ENCODE measurements at places on chromosomes 7 and 10.

DNA sequence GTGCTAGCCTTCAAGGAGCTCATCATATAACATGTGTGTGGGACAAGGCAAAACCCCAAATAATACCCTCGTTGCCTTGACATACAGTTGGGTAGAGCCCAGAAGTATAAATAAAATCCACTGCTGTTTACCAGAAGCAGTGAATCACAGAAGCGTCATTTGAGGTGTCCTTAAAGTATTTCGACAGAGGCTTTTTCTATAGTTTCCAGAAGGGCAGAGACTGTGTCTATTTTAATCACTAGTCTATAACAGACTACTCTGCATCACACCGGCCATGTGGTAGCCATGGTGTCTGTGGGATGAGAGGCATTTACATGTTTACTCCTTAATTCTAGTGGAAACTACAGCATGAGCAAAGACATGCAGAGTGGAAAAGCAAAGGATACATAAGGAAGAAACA lies 131.3 kb downstream of the CTTNBP2 start:
- no peak for DNase-seq

DNA sequence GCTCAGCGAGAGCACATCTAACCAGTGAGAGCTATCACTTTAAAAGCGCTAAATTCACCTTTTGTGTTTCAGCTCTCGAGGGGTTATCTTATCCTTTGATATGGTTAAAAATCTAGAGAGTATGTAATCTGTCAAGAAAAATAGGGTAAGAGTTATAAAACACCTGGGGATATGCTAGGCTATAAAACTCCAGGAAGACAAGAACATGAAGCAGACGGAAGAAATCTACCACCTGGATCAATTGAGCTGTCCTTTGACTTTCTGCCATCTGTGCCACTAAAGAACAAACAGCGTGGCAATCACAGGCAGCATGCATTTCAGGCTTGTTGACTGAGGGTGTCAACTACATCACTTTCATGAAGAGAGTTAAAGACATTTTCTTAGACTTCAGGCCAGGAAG lies 83.1 kb downstream of the ZNF248 start:
- DNase-seq: no peak

GRCh38 chr7:620056-620455 lies 100.4 kb upstream of the PDGFA start:
- no peak for DNase-seq

DNA sequence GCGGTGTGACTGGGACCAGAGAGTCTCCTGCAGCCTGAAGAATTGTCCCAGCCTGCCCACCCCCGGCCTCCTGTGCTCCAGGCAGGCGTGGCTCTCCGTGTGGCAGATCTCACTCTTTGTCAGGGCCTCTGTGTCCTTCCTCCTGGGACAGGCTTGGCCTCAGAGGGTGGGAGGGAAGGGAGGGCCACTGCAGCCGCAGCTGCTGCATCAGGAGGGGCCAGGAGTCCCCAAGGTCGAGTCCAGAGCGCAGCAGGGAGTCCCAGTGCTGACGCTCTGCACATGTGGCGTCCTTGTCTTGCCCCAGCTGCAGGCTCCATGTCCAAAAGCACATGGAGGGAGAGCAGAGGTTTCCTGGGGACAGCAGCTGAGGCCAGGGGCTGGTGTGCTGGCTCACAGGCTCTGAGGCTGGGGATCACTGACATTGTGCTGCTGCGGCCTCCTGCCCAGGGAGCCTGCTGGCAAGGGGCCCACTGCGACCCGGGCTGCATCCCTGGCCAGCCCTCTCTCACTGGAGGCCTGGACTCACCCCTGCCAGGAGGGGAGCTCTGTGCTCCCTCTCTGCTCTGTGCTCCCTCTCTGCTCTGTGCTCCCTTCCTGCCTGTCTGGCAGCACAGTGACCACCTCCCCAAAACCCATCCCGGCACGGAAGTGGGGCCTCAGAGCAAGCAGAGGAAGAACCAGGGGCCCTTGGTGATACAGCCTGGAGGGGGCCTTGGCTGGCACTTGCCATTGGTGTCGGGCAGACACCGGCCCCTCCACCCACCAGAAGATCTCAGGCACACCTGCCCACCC lies 114.6 kb upstream of the RET start:
- no peak for DNase-seq

DNA sequence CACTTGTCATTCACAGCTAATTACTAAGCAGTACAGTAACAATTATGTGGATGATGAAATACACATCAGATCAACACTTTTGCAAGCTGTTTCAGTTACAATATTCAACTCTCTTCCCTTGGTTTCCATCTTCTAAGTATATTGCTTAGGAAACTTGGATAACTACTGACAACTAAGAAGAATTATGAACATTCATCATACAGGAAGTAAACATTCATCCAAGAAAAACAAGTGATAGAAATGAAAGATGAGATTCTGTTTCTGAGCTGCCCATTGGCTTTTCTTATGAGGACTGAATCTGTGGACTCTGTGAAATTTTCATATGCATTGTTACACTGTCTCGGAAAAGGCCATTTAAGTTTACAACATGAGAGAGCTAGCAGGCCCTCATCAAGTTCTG lies 240.2 kb downstream of the PRKG1 start:
- DNase-seq: no peak

GRCh38 chr10:130871406-130871805 lies 440.1 kb downstream of the TCERG1L start:
- no peak for DNase-seq

DNA sequence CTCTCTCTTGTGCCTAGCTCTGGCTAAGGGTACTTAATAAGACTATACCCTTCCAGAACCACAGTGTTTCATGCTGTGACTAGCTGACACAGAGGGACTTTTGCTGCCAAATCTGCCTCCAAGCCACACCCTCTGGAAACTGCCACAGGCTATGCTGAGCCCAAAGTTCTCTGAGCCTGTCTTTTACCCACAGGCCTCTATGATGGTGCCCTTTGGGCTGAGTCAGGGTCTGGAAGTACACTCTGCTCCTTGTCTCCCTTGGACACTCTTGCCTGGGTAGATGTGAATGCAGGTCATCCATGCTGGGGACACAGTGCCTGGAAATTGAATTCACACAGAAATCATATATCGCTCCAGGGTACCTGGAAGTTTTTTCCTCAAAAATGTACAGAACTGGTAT lies 22.6 kb downstream of the DYDC1 start:
- DNase-seq: no peak

DNA sequence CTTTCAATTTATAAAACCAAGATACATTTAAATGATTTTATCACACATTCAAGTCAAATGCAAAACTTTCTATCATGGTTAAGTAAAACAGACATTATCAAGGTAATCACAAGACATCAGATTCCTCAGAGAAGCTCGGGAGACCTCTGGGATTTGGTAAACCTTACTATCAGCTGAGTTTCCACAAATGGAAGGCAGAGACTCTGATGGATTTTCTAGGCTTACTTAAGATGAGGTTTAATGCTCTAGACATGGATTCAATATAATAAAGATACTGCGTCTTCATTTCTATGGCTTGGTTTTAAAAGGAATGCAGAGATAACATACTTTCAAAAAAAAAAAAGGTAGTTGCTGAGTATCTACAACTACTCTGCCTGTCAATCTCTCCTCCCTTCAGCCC lies 171.7 kb downstream of the JAZF1 start:
- no peak for DNase-seq

GRCh38 chr10:3056280-3057037 lies 10.9 kb upstream of the PFKP start:
- DNase-seq: no peak

GRCh38 chr10:129971381-129972144 lies 7.5 kb upstream of the EBF3 start:
- DNase-seq: no peak

DNA sequence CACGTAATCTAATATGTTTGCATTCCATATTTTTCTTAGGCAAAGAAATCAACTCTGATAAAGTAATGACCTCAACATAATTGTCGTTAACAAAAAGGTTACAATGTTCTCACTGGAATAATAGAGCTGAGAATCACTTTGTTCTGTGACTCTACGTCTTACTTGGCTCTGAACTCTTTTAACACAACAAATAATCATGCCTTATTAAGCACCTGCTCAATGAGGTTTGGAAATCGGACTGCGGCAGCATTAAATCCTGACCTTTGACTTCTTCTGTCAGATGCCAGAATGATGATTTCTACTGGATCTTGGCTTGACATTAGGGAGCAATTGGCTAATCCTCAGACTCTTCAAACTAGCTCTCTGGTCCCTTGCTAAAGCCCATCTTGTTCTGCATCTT lies 233.6 kb downstream of the SEMA3D start:
- no peak for DNase-seq

GRCh38 chr10:110783509-110784107 lies 88.1 kb upstream of the PDCD4 start:
- DNase-seq: peak; percentile 48

GRCh38 chr10:1132584-1132983 lies 76.4 kb downstream of the WDR37 start:
- DNase-seq: no peak

- no peak for DNase-seq
These were observed 29.9 kb upstream of the PDCD4 start for GRCh38 chr10:110841767-110842267.

- DNase-seq: no peak
These were observed 287.2 kb upstream of the MKLN1 start for GRCh38 chr7:131040467-131040932.

DNA sequence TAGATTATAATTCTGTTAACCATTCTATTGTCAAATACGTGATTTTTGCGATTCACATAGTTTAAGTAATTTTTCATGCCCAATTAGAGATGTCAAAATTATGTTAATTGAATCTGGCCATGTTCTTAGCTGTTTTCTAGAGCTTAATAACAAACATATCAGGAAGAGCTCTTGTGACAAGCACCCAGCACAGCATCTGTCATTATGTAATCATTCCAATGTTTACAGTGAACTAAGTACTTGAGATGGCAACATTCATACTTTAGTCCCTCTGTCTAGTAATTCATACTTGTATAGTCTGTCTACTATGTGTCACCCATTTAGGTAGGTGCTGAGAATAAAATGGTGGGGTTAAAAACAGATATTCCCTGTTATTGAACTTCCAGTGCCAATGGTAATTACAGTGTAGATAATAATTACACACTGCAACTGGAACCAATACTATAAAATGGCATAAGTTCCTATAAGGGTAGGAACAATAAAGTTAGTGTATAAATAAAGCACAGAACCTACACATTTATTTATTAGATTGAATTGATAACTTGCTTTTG lies 55.2 kb downstream of the ZEB1 start:
- DNase-seq: no peak

- DNase-seq: no peak
These were observed 203.2 kb downstream of the DNAJB6 start for GRCh38 chr7:157540020-157540419.

- no peak for DNase-seq
These were observed 27.4 kb downstream of the OGDHL start for GRCh38 chr10:49734676-49735075.

DNA sequence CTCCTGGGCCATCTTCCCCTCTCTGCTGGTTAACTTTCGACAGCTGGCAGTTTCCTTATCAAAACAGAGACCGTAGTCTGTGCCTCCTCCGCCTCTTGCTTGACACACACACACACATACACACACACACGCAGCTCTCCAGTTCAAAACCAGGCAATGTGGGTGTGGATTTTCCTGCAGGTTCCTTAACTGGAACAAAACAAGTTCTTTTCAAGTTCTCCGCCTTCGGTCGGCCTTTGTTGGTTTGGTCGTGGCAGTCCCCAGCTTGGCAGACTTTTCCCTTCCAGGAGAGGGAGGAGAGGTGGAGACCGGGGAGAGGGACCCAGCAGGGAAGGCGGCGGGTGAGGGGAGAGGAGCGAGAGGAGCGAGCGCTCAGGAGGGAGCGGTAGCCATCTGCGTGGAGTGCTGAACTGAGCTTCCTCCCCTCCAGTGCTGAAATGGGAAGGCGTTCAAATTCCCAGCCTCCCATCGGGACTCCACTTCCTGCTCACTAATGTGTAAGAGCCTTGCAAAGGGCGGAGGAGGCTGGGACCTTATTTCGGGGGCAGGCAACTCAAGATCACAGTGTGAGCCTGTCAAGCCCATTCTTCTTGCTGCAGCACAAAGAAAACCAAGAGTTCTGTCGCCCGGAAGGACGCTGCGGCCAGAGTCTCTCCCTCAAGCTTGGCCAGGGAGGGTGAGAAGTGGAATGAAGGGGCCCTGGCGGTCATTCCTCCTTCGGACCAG lies 120.6 kb downstream of the PRPF18 start:
- no peak for DNase-seq

GRCh38 chr10:52313256-52313932 lies 687 bp upstream of the DKK1 start:
- DNase-seq: no peak

- DNase-seq: no peak
These were observed 102.5 kb downstream of the FGFR2 start for GRCh38 chr10:121495719-121496118.

- DNase-seq: peak; percentile 66
These were observed 105.8 kb downstream of the ELMO1 start for GRCh38 chr7:37342688-37343471.

DNA sequence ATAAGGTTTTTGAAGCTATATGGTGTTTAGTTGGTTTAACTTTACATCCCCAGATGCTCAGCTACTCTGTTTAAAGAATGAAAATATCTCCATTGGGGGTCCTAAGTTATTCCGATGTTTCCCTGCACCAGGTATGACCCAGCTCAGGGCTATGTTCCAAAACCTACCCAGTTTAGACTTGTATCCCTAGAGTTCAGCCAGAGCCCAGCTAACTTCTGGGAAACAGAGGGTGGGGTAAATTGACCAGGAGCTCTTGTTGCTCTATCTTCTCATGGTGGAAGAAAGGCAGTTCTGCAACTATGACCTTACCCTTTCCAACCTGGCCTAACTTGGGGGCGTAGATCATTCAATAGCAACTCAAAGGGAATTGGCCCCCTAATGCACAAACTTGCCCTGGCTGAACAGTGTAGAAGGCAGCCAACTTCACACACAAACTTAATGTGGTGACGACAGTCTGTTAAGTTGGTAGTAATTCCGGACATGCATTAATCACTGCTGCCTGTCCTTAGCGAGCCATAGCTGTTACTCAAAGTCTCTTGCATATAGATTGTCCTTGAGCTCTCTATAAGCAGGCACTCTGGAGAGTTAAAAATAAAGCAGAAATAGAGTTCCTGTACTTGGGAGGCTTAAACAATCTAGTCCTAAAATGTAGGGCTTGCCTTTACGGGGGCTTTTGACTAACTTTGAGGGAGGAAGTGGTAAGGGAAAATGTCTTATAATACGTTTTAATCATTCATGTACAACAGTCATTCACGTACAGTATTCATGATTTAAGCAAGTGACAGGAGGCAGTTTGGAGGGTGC lies 5.3 kb upstream of the ZNRF2 start:
- DNase-seq: no peak

DNA sequence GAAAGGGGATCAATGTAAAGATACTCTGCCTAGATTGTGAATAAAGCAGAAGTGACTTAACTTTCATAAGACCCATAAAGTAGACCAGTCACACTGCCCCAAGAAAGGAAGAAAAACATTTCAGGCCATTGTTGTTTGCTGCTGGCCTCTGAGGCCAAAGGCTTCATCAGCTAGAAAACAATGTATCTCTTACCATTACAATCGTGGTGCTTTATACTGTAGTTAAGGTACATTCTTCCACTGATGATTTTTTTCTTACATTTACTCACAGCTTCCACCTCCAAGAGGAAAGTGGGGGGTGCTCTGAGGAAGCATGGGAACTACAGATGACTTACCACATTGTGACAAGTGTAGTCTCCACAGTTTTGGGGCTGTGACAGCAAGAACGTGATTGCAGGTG lies 68.6 kb downstream of the NRG3 start:
- DNase-seq: no peak

Measured in effector memory CD4-positive, alpha-beta T cell (primary cell).